ENCODE measurements at places on chromosomes 6 and 20.

- peak; percentile 15 for DNase-seq
Measured at GRCh38 chr6:142331075-142331551, 29.3 kb downstream of the ADGRG6 start.

- DNase-seq = no peak
Measured at GRCh38 chr20:34564833-34565232, 6.3 kb downstream of the MAP1LC3A start.

GRCh38 chr6:56807989-56808337 is 146.9 kb upstream of the BEND6 start:
- DNase-seq = no peak

GRCh38 chr6:67369679-67370078 is 1265.4 kb upstream of the ADGRB3 start:
- no peak for DNase-seq

- DNase-seq = peak; percentile 12
Measured at GRCh38 chr6:110233770-110234374, 53.6 kb downstream of the CDC40 start.

- DNase-seq = no peak
Measured at GRCh38 chr6:147660334-147661311, 152.1 kb downstream of the SAMD5 start.

GRCh38 chr6:42217157-42217518 is 523 bp downstream of the MRPS10 start:
- DNase-seq = no peak

DNA sequence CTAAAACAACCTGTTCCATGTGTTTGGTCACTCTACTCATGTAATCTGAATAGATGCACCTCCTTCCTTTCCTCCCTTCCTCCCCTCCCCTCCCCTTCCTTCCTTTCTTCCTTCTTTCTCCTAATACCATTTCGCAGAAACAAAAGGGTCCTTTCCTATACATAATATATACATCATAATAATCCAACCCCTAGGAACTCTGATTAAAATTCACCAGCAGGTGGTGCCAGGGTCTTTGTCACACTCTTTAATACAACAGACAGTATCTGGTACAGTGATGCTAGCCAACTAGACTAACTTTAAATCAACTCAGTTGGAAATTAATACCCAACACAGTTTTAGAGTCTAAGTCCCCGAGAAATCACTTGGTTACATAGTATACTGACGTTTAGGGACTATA is 181.2 kb upstream of the SHLD1 start:
- DNase-seq = peak; percentile 73

- DNase-seq = peak; percentile 75
Measured at GRCh38 chr6:127900935-127901334, at the start of gene THEMIS. TSS of gene THEMIS (minus strand) at chr6:127901058. CDS start at chr6:127900932, 126 bp downstream.

GRCh38 chr6:89667872-89668556 is 29.5 kb upstream of the LYRM2 start:
- DNase-seq = no peak

GRCh38 chr6:157181649-157182048 is 141.7 kb downstream of the TMEM242 start:
- no peak for DNase-seq

GRCh38 chr6:112639391-112639831 is 292.3 kb downstream of the RFPL4B start:
- no peak for DNase-seq

DNA sequence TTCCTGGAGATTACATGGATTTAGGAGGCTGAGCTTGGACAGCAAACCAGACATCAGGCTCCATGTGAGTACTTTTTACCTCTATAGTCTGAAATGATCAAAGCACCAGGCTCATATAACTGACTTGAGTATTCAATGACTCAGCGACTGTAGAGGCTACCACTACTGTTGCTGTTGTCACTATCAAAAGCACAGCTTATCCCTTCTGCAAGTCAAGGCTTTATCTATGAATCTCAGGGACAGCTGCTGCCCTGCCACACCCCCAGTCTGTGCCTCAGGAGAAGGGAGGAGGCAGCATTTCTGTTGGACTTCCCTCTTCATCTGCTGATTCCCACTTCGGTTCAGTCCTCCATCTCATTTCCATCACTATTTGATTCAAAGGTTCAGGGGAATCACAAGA is 80.5 kb upstream of the CNR1 start:
- no peak for DNase-seq

Data from CD4-positive, alpha-beta T cell treated with Interleukin-12 subunit alpha and Interleukin-12 subunit beta, for 1 hour (primary cell).